Stimulated activated CD4-positive, alpha-beta T cell treated with anti-CD3 and anti-CD28 coated beads, Interleukin-12 subunit alpha, Interleukin-12 subunit beta, amount 100 ng/mL, for 24 hours (primary cell): ENCODE measurements at places on chromosomes 2 and 18.

- DNase-seq: no peak
Observed at GRCh38 chr2:24262421-24262970, 87.6 kb downstream of the FAM228A start.

GRCh38 chr2:152434395-152435182 is 99.6 kb downstream of the FMNL2 start:
- DNase-seq: no peak

DNA sequence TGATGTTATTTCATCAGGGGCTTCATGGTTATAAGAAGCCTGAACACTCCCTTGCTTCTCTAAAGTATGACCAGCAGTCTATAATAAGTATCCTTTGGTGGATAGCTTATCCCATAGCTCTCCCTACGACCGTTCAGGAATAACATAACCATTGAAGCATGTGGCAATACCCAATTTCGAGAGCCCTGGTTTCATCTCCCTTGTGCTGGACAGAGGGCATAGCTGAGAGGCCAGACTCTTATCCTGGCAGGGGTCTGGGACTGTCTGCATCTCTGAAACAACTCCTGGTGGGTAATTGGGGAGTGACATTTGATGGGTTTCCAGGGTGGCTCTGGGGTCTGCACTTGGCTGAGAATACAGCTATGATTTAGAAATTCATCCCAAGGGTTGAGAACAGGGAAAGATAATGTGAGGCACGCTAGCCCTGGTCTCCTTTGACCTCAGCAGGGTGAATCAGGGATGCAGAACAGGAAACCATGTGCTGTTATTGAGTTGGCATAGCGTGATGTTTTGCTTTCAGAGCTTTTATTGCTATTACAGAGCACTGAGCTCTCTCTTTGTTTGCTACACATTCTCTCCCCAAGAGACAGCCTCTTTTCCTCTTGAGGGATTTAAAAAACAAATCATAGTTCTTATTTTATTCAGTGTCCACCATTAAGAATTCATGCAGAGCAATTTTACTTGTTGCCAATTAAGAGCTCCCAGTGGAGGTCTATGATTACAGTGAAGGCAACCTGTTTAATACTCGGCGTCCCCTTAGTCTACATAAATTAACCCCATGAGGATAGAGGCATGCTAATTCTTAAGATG is 274.5 kb downstream of the NCKAP5 start:
- DNase-seq: no peak

GRCh38 chr18:67417864-67418523 is 98.5 kb downstream of the DSEL start:
- no peak for DNase-seq

DNA sequence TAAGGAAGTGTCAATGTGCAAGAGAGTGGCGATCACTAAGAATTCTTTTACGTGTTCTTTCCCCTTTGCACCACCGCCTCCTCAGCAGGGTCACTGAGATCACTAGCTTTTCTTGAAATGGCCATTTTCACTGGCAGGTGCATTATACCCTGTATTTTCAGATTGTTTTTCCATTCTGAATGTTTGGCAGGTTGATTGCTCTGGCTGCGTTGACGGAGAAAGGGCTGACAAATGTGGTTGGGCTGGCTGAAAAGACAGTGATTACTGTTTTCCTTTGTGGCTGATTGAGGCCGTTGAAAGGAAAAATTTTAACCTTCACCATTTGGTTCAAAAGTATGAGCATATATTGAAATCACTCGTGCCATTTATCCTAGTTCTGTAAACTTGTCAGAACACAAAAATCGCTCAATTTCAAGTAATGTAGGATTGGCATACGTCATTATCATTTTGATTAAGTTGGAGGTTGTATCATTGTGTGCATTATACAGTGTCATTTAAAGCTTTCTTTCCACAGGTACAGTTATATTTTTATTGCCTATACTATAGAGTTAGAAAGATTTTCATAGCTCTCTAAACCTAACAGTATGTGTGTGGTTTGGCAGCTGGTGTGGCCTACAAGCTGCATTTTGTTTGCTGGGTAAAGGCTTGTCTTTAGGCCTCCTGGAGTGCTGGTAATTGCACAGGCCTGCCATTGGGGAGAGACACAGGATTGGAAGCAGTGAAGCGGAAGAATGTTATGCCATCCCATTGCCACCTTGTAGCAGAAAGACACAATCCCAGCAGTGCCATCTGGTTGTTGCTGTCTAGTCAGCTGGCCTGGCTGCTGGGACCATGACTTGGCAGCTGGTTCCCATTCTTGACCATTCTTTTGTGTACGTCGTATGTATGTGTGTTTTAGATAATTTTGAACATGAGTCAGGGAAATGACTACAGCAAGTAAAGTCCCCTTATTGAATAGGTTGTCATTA is 36.7 kb downstream of the DYNC1I2 start:
- DNase-seq: no peak

DNA sequence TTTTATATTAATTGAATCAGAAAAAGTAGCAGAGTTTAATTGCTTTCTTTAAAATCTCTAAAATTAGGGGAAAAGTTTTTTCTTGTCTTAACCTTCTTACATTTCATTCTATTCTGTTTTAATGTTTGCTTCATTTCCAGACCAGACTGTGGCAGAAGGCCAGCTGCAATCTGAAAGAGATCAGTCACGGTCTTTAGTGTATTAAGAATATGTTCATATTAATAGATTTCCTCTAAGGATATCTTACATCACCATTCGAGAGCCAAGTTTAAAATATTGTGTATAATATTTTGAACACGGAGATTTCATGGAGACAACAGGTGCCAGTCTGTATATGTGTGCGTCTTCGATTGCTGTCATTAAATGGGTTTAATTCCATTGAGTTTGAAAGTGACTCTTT is 230.9 kb upstream of the ZSWIM2 start:
- DNase-seq: no peak

DNA sequence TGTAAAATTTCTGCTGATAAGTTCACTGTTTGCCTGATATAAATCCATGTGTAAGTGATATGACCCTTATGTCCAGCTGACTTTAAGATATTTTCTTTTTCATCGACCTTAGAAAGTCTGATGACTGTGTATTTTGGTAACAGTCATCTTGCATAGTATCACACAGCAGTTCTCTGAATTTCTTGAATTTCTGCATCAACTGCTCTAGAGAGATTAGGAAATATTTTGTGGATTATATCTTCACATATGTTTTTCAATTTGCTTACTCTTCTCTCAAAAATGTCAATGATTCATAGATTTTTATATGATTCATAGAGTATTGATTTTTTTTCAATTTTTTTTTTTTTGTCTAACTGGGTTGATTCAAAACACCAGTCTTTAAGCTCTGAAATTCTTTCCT is 945.3 kb downstream of the TRIB2 start:
- DNase-seq: no peak

DNA sequence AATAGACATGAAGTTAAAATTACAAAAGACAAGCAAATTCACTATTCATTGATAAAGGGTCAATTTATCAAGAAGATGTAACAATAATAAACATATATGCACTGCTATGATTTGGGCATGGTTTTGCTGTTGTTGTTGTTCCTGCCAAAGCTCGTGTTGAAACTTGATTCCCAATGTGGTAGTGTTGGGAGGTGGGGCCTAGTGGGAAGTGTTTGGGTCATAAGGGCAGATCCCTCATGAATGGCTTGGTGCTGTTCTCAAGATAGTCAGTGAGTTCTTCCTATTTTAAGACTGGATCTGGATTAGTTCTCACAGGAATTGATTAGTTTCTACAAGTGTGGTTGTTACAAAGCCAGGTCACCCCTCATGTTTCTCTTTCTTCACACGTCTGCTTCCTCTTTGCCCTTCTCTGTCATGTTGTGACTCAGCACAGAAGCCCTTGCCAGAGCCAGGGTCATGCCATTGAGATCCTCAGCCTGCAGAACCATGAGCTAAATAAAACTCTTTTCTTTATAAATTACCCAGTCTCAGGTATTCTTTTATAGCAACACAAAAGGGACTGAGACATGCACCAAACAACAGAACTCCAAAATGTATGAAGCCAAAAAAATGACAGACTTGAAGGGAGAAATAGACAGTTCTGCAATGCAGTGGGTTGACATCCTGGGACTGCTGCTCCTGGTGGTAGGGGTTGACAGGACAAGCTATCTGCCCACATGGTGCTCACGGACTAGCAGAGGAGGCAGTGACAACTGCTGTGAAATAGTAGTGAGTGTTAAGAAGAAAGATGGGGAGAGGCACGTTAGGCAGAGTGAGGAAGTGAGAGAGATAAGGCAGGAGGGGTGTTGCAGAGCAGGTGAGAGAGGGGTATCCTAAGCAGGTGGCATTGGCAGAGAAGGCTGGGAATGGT is 18.6 kb upstream of the SKA1 start:
- DNase-seq: no peak

- DNase-seq: no peak
Observed at GRCh38 chr2:21466341-21466927, 342.7 kb downstream of the TDRD15 start.

GRCh38 chr2:23452372-23452771 is 67.4 kb downstream of the KLHL29 start:
- no peak for DNase-seq

GRCh38 chr18:10057401-10057893 is 143.6 kb downstream of the VAPA start:
- DNase-seq: no peak

DNA sequence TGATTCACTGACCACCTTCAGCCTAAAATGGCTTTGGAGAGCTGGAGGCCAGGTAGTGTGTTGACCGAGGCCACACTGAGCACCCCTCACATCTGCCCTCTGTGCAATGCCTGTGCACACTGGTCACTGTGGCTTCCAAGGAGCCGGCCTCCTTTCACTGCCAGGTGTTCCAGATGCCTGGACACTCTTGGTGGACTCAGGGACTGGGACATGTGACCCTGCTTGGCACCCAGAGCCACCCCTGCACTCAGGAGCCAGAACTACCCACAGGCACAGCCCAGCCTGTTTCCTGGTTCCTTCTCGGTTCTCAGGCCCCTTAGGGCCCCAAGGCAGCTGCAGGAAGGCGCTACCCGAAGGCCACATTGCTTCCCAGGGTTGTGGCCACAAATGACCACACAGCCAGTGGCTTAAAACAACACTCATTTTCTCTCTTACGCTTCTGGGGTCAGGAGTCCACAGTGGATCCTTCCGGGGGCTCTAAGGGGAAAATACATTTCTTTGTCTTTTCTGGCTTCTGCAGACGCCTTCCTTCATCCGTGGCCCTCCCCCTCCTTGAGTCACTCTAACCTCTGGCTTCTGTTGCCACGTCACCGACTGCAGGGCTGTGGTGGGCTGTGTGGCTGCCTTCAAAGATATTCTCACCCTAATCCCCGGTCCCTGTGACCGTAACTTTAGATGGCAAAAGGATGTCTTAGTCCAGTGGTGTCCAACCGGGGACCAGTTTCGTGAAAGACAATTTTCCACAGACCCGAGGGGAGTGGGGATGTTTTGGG is 78.6 kb downstream of the ASB1 start:
- no peak for DNase-seq

- DNase-seq: no peak
Observed at GRCh38 chr2:215571689-215572088, 135.8 kb upstream of the FN1 start.
